C1 segment of cervical spinal cord (tissue), 14 donors: ENCODE measurements at places on chromosomes 6 and 20.

DNA sequence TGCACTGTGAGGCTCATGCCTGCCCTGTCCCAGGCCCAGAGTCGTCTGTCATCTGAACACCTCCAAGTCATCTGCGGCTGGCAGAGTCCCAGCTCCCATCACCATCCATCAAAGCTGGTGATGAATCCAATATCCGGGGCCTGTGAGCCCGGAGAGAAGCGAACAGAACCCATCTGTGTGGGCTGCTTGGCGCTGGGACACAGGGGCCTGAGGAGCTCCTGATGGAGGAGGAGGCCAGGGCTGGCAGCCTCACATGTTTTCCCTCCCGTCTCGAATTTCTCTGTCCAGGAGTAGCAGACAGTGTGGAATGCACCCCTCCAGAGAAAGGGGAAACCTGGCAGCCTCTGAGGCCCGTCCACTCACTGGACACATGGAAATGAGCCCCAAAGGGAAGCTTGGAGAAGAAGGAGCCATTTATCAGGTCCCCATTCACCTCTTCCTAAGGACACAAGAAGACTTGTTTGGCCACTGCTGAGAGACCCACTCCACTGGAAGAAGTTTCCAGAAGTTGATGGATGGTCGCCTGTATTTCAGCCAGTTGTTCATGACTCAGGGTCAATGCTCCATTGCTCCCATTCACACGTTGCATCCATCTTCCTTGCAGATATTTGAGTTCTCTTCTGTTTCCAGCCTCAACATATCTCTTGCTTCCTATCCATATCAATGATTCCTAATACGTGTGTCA lies 307.5 kb upstream of the SULF2 start:
- DNase-seq: no peak

DNA sequence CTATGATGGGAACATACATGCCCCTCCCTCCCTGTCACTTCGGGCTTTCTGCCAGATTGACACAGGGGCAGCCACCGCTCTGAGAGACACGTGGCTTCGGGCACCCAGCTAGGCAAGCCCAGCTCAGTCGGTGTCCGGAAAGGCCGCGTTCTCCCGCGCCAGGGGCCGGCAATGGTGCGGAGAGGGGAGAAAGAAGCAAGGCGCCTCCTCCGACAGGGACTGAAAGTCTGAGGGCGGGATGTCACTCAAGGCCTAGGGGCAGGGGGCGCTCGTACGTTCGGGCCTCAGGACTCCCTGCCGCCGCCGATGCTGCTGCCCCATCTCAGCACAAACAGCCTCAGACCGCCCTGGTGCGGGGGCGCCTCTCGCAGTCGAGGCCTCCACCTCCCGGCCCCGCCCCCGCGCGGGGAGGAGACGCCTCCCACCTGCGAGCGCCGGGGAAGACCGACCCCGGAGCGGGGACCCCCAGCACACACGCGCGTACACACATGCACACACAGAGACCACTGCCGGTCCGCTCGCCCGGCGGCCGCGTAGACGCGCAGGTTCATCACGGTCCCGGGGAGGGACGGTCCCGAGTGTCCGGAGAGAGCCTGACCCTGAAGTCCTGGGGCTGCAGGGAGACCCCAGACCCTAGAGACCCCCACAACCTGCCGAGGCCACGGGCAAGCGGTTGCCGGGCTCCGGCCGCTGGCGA lies 1.9 kb downstream of the GRM4 start:
- DNase-seq: no peak

DNA sequence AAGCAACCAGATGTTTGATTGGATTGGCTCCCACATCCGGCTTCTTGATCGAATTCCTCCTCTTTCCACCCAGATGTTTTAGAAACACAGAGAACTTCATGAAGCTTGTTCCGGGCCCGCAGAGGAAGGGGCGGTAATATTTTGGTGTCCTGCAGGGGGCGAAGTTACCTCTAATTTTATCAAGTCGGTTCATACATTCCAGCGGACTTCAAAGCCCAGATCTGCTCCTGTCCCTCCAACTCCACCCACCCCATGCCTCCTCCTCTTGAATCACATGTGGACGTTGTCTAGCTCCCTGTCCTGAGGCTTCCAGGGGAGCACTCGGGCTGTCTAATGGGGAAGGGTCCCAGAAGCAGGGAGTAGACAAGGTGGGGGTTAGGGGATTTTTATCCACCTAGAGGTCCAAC lies 2.9 kb upstream of the BMP6 start:
- peak; percentile 40 for DNase-seq

GRCh38 chr6:17771609-17772008 lies 64.9 kb upstream of the NUP153 start:
- no peak for DNase-seq

DNA sequence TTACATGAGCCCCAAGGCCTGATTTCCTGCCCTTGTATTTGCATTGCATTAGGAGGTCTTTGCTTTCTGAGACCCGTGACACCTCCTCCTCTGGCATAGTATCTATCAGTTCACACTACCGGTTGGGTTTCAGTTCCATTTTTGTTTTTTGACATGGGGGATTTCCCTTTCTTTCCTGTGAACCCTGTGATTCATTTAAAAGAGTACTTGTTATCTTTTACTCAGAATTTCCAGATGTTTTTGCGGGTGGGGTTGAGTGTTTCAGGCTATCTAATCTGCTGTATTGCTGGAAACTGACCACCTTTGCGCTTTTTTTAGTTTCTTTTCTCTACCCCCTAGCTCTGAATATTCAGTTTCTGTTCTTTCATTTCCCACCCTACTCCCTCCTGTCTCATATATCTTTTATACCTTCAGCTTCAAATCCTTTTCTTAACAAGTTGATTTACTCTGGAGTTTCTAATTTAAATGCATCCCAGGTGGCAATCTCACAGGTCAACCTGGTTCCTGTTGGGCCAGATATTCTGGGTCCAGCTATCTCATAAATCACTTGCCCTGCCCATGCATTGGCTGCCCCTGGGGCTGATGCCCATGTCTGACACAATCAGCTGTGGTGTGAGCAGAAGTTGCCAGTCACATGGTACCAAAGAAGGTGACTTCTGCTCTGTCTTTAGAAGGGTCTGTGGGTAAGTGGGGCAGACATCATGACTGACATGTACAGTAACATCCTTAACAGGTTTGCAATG lies 14.3 kb upstream of the NCOA3 start:
- no peak for DNase-seq

DNA sequence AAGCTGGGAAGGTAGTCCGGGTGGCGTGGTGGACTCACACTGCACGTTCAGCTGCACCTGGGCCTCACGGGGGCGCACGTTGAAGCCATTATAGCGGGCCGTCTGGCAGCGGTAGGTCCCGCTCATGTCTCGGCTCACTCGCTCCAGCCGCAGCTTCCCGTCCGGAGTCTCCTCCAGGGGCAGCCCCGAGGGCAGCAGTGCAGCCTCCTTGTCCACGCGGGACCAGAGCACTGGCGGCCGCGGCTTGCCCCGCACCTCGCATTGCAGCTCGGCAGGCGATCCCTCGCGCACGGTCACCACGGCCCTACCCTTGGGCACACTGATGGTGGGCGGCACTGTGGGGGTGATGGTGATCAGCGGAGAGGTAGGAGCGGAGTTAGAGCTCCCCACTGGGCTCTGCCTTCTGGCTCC lies 47.6 kb downstream of the MDGA1 start:
- DNase-seq: no peak

GRCh38 chr6:129860908-129861665 lies at the start of gene TMEM244:
TMEM244 (minus strand) TSS chr6:129861315; CDS start chr6:129861188, 127 bp downstream.
- DNase-seq: no peak

GRCh38 chr6:169930799-169931198 lies 179.4 kb downstream of the ERMARD start:
- DNase-seq: no peak

GRCh38 chr20:4366076-4366475 lies 350.7 kb upstream of the RNF24 start:
- DNase-seq: no peak

- DNase-seq: no peak
Observed at GRCh38 chr20:61364147-61364546, 112.1 kb downstream of the CDH4 start.

DNA sequence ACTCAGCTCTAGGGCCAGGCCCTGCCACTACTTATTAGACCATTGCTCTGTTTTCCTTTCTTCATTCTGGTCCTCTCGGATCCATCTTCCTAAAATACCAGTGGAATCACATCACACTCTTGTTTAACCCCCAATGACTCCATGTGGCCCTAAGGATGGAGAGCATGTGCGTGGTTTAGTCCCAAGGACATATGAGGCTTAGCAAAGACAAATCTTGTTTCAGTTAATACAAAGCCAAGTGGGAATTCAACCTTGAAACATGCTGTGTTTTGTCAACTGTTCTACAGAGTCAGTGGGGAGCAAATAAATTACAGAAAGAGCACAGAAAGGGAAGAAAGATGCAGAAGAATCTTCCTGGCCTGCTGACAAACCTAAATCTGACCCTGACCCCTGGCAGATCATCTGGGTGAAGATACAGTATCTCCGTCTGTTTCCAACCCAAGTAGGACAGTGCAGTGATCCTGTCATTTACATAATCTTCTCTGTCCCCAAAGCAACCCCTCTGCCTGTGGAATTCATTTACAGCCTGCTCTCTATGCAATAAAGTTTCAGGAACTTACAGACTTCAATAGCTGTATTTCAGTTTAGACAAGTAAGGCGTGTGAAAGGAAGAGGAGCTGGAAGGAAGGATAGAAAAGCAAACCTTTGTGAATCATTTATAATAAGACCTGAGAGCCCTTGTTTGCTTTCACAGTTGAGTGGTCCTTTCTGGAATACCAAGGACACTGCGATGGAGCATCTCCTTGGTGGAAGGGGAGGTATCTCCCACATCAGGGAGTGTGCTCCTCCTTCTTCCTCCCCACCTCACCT lies 144.0 kb downstream of the THBS2 start:
- DNase-seq: no peak

- no peak for DNase-seq
Observed at GRCh38 chr6:164346631-164347030, 932.1 kb downstream of the QKI start.

GRCh38 chr20:6686171-6686570 lies 81.3 kb upstream of the BMP2 start:
- DNase-seq: no peak
